ENCODE measurements at places on chromosomes 4 and X. TPM values are rescaled to one million over a fixed set of nuclear protein-coding genes. Genes with fewer than 3 reads are reported as not detected.

Gene ZCCHC13
- not detected for total RNA-seq

Gene FABP2
- total RNA-seq, result not detected

Gene DIPK2B
- total RNA-seq, result 13.3 TPM

Gene CCDC110
- total RNA-seq, result 0.60 TPM

Gene ADH1C
- 1.6 TPM for total RNA-seq

Gene CPZ
- 4.2 TPM for total RNA-seq

Gene DCLK2
- total RNA-seq, result 1.6 TPM

Gene TCEAL3
- total RNA-seq, result 15.8 TPM

Gene CDX4
- total RNA-seq, result 0.38 TPM

Gene TAF9B
- total RNA-seq, result 12.1 TPM

Gene MAGEA1
- not detected for total RNA-seq

Gene CSAG2
- not detected for total RNA-seq

Gene CT45A1
- not detected for total RNA-seq

Gene GLRA3
- not detected for total RNA-seq

Gene SASH3
- total RNA-seq, result 3.3 TPM

Gene ZFP42
- total RNA-seq, result not detected

Gene DACH2
- 0.25 TPM for total RNA-seq

Gene GYG2
- total RNA-seq, result 9.6 TPM

Gene TMPRSS11B
- not detected for total RNA-seq

Gene ERCC6L
- total RNA-seq, result 0.42 TPM

Gene IL1RAPL1
- total RNA-seq, result not detected

Gene PSAPL1
- 114 TPM for total RNA-seq

Gene SMIM31
- total RNA-seq, result not detected

Gene VCX3A
- not detected for total RNA-seq

Gene TREX2
- total RNA-seq, result 19.3 TPM

Gene SNCA
- 14.0 TPM for total RNA-seq

Gene PF4V1
- total RNA-seq, result not detected

Gene SH3TC1
- total RNA-seq, result 10.2 TPM

Gene ZGRF1
- 8.5 TPM for total RNA-seq

Gene MAB21L2
- total RNA-seq, result not detected

Gene SSX4
- total RNA-seq, result not detected

Gene ASB9
- 1.4 TPM for total RNA-seq

Gene BST1
- total RNA-seq, result 2.2 TPM

Gene PPEF1
- total RNA-seq, result not detected

Gene SSX2
- not detected for total RNA-seq

Gene MAGEA10
- total RNA-seq, result not detected

Gene SRPX2
- total RNA-seq, result 15.2 TPM

Gene MID1
- total RNA-seq, result 5.0 TPM

Gene AKAP4
- not detected for total RNA-seq

Gene ADGRG4
- not detected for total RNA-seq

Gene TACR3
- total RNA-seq, result not detected

Gene PCDH11X
- 1.4 TPM for total RNA-seq

Gene RIBC1
- total RNA-seq, result not detected

Gene POU4F2
- total RNA-seq, result not detected

Gene SMR3B
- total RNA-seq, result not detected

Gene ODAM
- total RNA-seq, result not detected

Gene UGT2B17
- not detected for total RNA-seq

Gene ZFP92
- 0.30 TPM for total RNA-seq

Gene CLIC2
- 9.2 TPM for total RNA-seq

Gene GUCY1B1
- 2.0 TPM for total RNA-seq

Gene CNGA1
- total RNA-seq, result 8.9 TPM

Gene CXCL11
- not detected for total RNA-seq

Gene MAGEA11
- not detected for total RNA-seq

Gene EMD
- 57.0 TPM for total RNA-seq

Gene MAGEC2
- total RNA-seq, result not detected

Gene RENBP
- total RNA-seq, result 6.0 TPM

Gene KLB
- 0.64 TPM for total RNA-seq

Gene IL2
- not detected for total RNA-seq

Measured in suprapubic skin (tissue), 4 donors.